Heart right ventricle (tissue), 16 donors: ENCODE measurements at places on chromosomes 3 and 15. TPM values are rescaled to one million over a fixed set of nuclear protein-coding genes. Genes with fewer than 3 reads are reported as not detected.
A peak's percentile ranks its signal among the peaks of the same experiment; 100 is the strongest.

Gene GOLGA6C
- polyA plus RNA-seq, result not detected

Gene USP13
- polyA plus RNA-seq, result 22.2 TPM

Gene MTHFS
- polyA plus RNA-seq, result 37.5 TPM

Gene PLSCR5
- polyA plus RNA-seq, result not detected

Gene SAMD7
- polyA plus RNA-seq, result not detected

Gene ATP13A5
- 0.06 TPM for polyA plus RNA-seq

Gene RBMS3
- 8.1 TPM for polyA plus RNA-seq

- H3K27me3 ChIP-seq, result no peaks in the 10 kb centered on the region
- H3K4me1 ChIP-seq, result peaks cover 23% of the 10 kb centered on the region
- no peaks in the 10 kb centered on the region for H3K36me3 ChIP-seq
- peak overlapping the region; percentile 71 for H3K27ac ChIP-seq
- no peak for DNase-seq
- no peak overlapping the region for H3K4me3 ChIP-seq
These were observed 104.2 kb downstream of the MEIS2 start for GRCh38 chr15:36996121-36996520.

- no peaks in the 10 kb centered on the region for H3K27me3 ChIP-seq
- no peak overlapping the region for H3K27ac ChIP-seq
- no peaks in the 10 kb centered on the region for H3K4me1 ChIP-seq
These were observed 295.5 kb downstream of the PLOD2 start for GRCh38 chr3:145865399-145866018.

GRCh38 chr3:64508140-64508539, 179.7 kb downstream of the ADAMTS9 start:
- no peaks in the 10 kb centered on the region for H3K27me3 ChIP-seq
- no peak overlapping the region for H3K4me3 ChIP-seq
- no peaks in the 10 kb centered on the region for H3K36me3 ChIP-seq
- H3K4me1 ChIP-seq, result no peaks in the 10 kb centered on the region
- H3K27ac ChIP-seq, result no peak overlapping the region

- no peak for DNase-seq
- H3K4me1 ChIP-seq, result no peaks in the 10 kb centered on the region
- peaks cover 4% of the 10 kb centered on the region for H3K27me3 ChIP-seq
- no peak overlapping the region for H3K27ac ChIP-seq
These were observed 448.1 kb upstream of the WNT5A start for GRCh38 chr3:55935241-55935640.

- no peaks in the 10 kb centered on the region for H3K27me3 ChIP-seq
- H3K27ac ChIP-seq, result no peak overlapping the region
- H3K4me3 ChIP-seq, result no peak overlapping the region
- peaks cover 38% of the 10 kb centered on the region for H3K4me1 ChIP-seq
- no peak for DNase-seq
These were observed 48.8 kb upstream of the VGLL4 start for GRCh38 chr3:11692532-11692813.

- H3K36me3 ChIP-seq, result no peaks in the 10 kb centered on the region
- no peak overlapping the region for H3K4me3 ChIP-seq
- no peaks in the 10 kb centered on the region for H3K27me3 ChIP-seq
- no peak for DNase-seq
- H3K4me1 ChIP-seq, result no peaks in the 10 kb centered on the region
- H3K27ac ChIP-seq, result no peak overlapping the region
These were observed 1292.6 kb downstream of the SI start for GRCh38 chr3:163785693-163786092.

DNA sequence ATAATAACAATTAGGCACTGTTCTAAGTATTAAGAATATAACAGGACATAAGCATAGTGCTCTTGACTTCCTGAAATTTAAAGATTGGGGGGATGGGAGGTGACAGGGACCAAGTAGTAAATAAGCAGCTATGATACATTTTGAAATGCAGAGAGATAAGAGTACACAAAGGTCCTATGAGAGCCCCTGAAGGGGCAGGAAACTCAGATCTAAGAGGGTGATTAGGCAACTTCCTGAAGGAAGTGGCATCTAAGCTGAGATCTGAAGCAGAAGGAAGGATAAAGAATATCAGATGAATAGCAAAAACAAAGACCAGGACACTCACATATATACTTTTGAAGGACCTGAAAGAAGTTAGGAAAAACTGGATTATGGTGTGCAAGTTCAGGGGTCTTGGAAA, 415.2 kb upstream of the FRG2C start:
- no peaks in the 10 kb centered on the region for H3K27me3 ChIP-seq
- no peak overlapping the region for H3K27ac ChIP-seq
- no peak for DNase-seq
- no peaks in the 10 kb centered on the region for H3K4me1 ChIP-seq
- no peak overlapping the region for H3K4me3 ChIP-seq
- H3K36me3 ChIP-seq, result no peaks in the 10 kb centered on the region

GRCh38 chr3:49093853-49094767, at the start of gene QRICH1:
Gene QRICH1, minus strand, starts transcription at chr3:49094071. Its CDS starts 17,054 bp downstream, at chr3:49077017.
- H3K36me3 ChIP-seq, result peaks cover 4% of the 10 kb centered on the region
- no peaks in the 10 kb centered on the region for H3K27me3 ChIP-seq
- peaks cover 48% of the 10 kb centered on the region for H3K4me1 ChIP-seq

DNA sequence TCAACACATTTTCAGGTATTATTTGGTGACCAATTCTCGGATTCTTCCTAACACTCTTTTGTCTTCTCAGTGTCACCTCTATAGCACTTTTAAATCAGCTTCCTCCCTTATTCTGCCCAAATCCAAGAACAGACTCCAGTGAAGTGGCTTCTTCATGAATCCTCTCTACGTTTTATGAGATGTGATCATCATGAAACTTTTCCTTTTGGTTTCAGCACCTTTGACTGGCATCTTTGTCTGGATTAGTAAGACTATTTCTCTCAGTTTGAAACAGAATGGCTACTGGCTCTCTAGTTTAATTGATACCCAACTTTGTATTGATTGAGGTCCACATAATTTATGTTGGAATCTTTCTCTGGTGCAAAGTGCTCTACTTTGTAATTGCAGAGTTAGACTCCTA, 45.6 kb downstream of the CMC1 start:
- H3K36me3 ChIP-seq, result no peaks in the 10 kb centered on the region
- H3K4me1 ChIP-seq, result no peaks in the 10 kb centered on the region
- no peaks in the 10 kb centered on the region for H3K27me3 ChIP-seq
- DNase-seq, result no peak
- no peak overlapping the region for H3K4me3 ChIP-seq
- no peak overlapping the region for H3K27ac ChIP-seq

DNA sequence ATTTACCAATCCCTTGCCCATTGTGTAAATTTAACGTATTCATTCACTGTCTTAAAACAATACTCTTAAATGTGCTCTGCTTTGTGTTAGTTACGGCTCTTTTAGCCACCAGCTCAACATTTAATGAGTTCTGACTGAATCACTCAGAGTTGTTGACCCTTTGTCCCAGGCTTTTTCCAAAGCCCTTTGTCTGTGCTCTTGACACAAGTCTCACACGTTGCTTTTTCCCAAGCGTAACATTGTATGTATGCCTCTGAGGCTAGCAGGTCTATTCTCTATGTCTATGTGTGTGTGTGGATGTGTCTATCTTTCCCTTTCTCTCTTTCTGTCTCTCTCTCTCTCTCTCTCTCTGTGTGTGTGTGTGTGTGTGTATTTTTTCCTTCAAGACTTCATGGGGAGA, 435.4 kb upstream of the GOLIM4 start:
- no peaks in the 10 kb centered on the region for H3K36me3 ChIP-seq
- no peak for DNase-seq
- H3K27ac ChIP-seq, result no peak overlapping the region
- no peaks in the 10 kb centered on the region for H3K27me3 ChIP-seq
- H3K4me3 ChIP-seq, result no peak overlapping the region

- no peak overlapping the region for H3K27ac ChIP-seq
- H3K36me3 ChIP-seq, result peaks cover 10% of the 10 kb centered on the region
- H3K4me1 ChIP-seq, result peaks cover 63% of the 10 kb centered on the region
- H3K4me3 ChIP-seq, result no peak overlapping the region
- H3K27me3 ChIP-seq, result no peaks in the 10 kb centered on the region
These were observed 48.9 kb downstream of the RFTN1 start for GRCh38 chr3:16464511-16465148.

GRCh38 chr15:64731012-64731804, 44.2 kb downstream of the RBPMS2 start:
- peak; percentile 85 for DNase-seq
- H3K4me3 ChIP-seq, result no peak overlapping the region
- peaks cover 3% of the 10 kb centered on the region for H3K4me1 ChIP-seq
- no peaks in the 10 kb centered on the region for H3K27me3 ChIP-seq
- H3K27ac ChIP-seq, result no peak overlapping the region
- H3K36me3 ChIP-seq, result no peaks in the 10 kb centered on the region

GRCh38 chr3:133106169-133106568, 68.0 kb downstream of the TMEM108 start:
- H3K4me1 ChIP-seq, result no peaks in the 10 kb centered on the region
- no peak overlapping the region for H3K4me3 ChIP-seq
- H3K36me3 ChIP-seq, result no peaks in the 10 kb centered on the region
- no peak for DNase-seq
- H3K27me3 ChIP-seq, result no peaks in the 10 kb centered on the region
